ENCODE measurements at places on chromosomes 11 and 22.

DNA sequence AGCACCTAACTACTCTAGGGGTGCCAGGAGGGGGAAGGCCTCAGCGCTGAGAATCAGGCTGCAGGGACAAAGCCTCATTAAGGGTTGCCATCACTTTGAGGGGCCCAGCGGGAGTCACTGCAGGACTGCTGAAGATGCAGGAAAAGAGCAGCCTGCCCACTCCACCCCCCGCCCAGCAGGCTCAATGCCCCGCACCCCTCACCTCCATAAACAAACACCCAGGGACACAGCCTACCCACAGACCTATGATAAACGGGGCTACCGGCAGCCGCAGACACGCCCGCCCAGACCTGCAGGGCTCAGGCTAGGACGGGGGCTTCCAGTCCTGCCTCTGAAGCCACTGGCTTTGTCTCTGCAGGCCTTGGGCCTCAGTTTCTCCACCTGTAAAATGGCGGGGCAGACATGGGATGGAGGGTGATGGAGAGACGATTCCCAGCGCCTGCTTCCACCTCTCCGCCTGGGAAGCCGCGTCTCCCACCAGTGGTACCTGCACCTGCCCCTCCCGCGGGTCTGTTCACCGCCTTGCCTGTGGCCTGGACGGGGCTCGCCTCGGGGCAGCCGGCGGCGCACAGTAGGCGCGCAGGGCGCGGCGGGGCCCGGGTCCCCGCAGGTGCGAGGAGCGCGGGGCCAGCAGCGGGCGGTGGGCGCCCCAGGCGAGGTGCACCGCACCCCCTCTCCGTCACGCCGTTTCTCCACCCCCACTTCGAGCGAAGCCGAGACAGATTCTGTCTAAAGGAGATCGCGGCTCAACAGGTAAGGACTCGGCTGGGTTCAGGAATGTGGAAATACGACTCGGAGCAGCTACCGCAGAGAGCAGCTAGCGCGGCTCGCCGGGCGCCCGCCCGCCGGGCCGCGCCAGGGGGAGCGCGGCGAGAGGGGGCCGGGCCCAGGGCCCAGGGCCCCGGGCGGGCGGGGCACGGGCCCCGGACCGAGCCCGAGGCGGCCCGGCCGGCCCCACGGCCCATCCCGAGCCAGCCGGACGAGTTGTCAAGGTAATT lies 1.5 kb downstream of the WNT7B start:
- DNase-seq, result no peak

- DNase-seq, result no peak
Observed at GRCh38 chr22:40534379-40535188, 101.9 kb downstream of the MRTFA start.

GRCh38 chr11:1231396-1232020 lies 8.6 kb downstream of the MUC5B start:
- DNase-seq, result no peak

- no peak for DNase-seq
Observed at GRCh38 chr11:10638316-10638925, 55.1 kb downstream of the IRAG1 start.

DNA sequence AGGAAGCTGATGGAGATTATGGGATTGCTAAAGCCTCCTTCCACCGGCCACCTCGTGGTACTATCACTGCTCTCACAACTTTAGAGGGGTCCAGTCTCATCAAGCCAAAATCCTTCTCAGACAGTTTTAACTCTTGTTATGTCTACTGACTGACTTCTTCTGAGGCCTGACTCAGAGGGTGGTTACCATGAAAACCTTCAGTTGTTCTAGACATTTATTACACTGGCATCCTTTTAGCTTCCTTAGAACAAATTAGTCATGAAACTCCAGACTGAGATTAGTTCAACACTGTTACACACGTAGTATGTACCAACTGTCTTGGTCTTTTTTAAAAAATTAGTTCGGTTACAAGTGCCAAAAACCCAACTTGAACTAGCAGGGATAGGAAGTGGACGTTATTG lies 7.5 kb downstream of the DIXDC1 start:
- no peak for DNase-seq

DNA sequence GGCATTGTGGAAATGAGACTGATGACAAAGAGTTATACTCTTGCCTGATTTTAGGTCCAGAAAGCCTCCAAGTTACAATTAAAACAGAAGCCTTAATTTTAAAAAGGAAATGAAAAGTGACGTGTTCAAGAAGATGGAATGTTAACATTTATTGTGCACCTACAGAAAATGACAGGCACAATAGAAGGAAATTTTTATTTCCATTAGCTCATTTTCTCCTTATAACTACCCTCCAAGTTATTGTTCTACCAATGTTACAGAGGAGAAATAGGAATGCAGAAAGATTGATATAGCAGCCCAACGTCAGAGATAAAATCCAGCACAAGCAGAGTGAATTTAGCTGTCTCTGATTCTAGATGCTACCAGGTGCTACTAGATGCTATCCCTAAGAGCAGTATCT lies 736.9 kb upstream of the KIRREL3 start:
- no peak for DNase-seq

DNA sequence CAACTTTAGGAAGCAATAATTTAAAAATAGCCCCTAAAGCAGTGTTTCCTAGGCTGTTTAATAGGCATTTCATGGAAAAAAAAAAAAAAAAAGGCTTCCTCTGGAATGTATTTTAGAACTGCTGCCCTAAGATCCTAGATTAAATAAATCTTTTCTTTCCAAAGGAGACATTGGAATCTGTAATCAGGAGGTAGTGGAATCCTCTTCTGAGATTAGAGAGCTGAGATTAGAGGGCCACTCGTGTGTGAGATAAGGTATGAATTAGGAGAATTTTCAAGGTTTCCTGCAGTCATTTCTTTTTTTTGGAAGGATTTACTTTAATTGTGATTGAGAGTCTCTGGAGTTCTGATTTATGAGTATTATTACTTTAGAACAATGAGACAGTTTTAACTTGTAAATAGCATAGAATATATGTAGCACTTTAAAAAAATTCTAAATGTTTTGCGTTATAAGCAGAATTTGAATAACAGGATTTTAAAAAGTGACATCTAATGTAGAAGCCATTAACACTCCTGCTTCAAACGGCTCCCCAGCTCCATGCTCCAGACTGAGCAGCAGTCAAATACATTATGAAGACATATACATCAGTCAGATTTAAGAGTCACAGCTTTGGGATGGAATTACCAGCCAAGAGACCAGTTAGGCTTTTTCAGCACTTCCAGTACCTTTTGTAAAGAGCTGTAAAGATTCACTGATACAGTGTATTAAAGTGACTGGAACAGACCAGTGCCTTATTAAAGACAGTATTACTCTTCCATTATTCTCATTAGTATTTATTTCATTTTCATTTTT lies 5.0 kb downstream of the EED start:
- DNase-seq, result no peak

DNA sequence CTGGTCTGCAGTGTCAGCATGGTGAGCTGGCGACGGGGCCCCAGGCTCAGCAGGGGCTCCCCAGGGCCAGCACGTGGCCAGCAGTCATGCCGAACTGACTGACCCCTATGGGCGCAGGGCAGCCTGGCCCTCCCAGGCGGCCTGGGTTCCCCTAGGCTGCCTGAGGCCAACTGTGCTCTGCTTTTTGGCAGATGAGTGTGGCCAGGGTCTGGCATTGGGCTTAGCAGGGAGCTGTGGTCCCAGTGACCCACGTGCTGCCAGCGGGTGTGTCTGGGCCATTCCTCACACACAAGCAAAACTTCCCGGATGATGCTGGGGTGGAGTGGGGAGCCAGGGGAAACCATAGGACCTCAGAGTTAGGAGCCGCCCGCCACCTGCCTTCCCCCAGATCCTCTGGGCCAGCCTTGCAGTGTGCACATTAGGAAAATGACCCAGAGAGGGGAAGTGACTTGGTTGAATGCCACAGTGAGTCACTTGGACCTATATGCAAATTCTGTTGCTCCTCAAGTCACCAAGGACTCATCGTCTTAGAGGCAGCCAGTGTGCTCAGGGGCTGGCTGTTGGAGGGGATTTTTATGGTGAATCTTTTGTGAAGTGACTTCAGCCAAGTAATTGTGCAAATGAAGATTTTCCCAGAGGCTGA lies 6.5 kb downstream of the ADORA2A start:
- no peak for DNase-seq

- DNase-seq, result no peak
Observed at GRCh38 chr11:9747229-9747628, 83.4 kb downstream of the SWAP70 start.

Data from DMS 273 treated with DMSO at 0.1 percent for 48 hours (cell line).